ENCODE measurements at places on chromosomes 13 and 19.

DNA sequence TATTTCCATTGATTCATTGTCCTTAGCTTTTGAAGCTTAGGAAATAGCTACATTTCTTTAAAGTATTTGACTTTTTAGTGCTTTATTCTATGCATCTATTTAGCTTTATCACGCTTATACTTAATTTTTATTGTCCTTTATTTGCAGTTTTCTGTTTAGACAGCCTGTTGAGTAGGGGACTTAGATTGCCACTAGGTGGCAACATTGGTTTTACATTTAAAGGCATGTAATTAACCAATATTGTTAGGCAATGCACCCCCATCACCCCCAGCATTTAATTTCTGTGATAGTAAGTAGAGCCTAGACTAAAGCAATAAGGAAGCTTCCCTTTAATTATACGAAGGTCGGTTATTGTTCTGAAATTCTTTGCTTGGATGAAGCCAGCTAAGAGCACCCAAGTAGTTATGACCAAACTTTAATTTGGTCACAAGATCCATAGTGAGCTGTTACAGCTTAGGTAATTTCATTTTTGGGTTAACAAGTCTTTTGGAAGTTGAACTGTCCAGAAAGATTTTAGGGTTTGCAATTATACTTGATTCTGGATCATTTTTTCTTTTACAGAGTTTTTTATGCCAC lies 36.5 kb downstream of the B3GLCT start:
- peak; percentile 60 for DNase-seq

DNA sequence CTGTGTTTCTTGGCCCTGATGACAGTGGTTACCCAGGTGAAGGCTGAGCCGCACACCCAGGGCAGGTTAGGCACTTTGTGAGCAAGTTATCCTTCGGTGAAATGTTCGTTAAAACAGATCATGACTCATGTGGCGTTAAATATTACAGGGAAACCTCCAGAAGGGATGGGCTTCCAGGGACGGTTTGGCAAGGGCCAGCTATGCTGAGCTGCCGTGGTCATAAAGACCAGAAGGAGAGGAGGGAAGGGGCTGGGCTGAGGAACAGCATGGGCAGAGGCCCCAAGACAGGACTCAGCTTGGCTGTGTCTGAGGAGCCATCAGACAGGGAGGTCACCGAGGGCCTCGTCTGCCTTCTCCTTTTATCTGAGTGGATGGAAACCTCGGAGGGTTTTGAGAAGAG lies 47.5 kb downstream of the ATP11A start:
- no peak for DNase-seq

DNA sequence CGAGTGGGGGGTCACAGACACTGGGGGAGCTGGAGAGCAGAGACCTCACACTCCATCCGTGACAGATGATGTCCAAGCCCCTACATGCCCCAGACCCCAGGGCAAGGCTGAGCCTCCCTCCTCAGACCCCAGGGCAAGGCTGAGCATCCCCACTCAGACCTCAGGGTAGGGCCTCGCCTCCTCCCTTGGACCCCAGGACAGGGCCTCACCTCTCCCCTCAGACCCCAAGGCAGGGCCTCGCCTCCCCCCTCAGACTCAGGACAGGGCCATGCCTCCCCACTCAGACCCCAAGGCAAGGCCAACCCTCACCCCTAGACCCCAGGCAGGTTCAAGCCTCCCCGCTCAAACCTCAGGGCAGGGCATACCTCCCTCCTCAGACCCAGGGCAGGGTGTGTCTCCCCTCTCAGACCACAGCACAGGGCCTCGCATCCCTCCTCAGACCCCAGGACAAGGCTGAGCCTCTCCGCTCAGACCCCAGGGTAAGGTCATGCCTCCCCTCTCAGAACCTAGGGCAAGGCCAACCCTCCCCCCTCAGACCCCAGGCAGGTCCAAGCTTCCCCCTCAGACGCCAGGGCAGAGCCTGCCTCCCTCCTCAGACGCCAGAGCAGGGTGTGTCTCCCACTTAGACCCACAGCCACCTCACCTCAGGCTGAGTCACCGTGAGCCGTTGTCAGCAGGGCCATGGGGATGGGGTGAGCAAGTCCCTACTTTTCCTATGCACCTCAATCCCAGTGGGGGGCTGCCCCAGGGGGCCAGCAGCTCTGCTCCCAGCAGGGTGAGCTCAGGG lies 1.7 kb upstream of the S1PR4 start:
- DNase-seq, result no peak

- DNase-seq, result no peak
These were observed 58.4 kb downstream of the GPC5 start for GRCh38 chr13:91456837-91457236.

GRCh38 chr13:75839406-75839805 lies 203.3 kb downstream of the LMO7 start:
- DNase-seq, result peak; percentile 6

DNA sequence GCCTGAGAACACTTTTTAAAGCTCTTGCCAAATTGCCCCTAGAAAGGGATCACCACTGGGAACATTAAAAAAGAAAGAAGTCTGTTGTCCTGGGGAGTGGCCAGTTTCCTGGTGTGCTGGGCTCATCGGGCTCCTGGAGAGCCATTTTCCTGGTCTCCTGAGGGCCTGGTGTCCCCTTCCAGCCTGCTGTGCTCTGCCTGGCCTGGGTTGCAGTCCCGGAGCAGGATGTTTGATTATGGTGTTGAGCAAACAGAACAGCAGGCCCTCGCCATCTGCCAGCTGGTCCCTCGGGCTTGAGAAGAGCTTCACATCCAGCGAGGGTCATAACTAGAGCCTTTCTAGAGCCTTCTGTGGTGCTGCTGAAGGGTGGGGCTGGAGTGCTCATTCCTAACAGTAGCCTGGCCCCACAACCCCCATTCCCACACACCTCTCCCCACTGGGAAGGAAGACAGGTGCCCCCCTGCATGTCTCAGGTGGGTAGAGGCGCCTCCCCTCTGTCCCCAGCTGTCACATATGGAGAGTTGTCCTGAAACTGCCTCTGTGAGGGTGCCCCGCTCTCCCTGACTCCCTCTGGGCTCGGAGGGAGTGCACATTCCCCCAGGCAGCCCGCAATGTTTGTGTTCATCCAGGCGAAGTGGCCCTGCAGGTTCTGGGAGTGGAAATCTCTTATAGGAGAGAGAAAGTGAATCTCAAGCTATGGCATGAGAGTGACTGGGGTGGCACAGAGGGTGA lies 151.1 kb downstream of the SIPA1L3 start:
- no peak for DNase-seq

DNA sequence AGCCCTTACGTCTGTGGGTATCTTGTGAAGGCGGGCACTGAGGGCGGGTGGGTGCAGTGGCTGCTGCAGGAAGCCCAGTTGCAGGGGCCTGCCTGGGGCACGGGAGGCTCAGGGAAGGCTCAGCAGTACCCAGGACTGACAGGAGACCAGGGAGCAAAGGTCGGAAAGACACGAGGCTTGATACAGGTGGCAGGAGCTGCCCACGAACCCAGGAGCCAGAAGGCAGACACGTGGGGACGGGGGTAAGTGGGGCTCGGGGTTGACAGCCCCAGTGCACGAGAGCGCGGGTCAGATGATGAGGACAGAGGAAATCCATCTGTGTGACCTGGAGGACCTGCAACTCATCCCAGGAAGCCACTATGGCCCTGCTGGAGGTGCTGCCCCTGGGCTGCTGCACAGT lies 25.3 kb downstream of the ELAVL1 start:
- DNase-seq, result no peak

GRCh38 chr19:3098515-3099346 lies 4.6 kb downstream of the GNA11 start:
- DNase-seq, result peak; percentile 56

GRCh38 chr19:51809787-51810186 lies 14.8 kb downstream of the FPR3 start:
- DNase-seq, result no peak

GRCh38 chr19:799076-799881 lies 2.0 kb downstream of the PTBP1 start:
- DNase-seq, result no peak

- DNase-seq, result no peak
These were observed 77.8 kb downstream of the TSHZ3 start for GRCh38 chr19:31271306-31271911.

DNA sequence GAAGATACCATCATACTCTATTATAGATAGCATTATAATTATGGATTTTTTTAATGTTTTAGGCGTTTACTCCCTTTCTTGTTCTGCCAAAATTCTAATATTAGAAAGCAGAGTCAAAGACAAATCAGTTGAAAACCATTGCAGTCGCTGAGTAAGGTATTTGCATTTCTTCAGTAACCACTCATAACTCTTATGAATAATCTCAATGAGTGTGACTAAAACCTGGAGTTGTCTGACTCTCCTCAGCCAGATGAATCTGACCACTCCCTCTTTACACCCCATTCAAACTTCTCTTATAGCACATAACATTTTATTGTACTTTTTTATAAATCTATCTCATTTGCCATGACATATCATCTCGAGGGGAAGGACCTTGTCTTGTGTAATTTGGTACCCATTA lies 1006.5 kb downstream of the DIAPH3 start:
- DNase-seq, result no peak

GRCh38 chr19:37987356-37988332 lies 80.6 kb downstream of the SIPA1L3 start:
- DNase-seq, result no peak

DNA sequence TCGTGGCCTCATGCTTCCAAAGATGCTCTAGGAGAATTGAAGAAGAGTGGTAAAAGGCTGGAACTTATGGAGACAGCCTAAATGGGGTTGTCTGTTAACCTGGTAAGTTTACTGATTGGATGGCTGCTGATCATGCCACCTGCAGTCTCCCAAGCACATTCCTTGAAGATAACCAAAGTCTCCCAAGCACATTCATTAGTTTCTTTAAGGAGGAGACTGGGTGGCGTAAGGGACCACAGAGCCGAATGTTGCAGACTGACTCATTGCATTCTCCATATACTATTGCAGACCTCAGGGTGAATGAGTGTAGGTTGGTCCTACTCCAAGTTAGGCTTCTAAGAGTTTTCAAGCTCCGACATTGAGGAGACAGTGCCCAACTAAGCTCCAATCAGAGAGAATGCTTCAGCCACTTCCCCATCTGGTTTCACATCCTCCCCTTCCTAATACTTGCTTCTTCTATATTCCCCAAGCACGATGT lies at the start of gene IGFL3:
TSS of gene IGFL3 (minus strand) at position 51 of the 478 bp plus-strand sequence. CDS start at position 12, 39 bp downstream.
- no peak for DNase-seq

DNA sequence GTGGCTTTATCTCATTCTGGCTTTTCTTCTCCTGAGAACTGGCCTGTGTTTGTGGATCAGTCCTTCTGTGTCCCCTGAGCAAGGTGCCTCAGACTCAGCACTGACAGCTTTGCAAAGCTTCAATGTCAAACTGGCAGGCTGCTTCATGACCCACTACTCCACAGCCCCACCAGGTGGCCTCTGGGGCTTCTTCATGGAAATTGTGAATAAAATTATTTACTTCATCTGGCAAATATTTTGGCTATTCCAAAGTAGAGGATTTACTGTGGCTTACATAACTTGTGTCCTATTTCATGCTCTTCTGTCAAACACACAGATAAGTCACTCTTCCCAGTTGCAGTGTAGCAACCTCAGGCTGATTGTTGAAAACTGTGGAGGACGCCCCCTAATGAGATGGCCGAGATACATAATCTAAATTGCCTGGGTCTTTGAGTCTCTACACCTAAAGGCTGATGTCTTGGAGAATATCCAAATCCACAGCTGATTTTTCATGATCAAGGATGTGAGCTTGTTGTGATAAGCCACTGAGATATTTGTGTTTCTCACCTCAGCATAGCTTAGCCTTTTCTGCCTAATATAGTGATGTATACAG lies 721.9 kb upstream of the SLC10A2 start:
- DNase-seq, result no peak

Data from fibroblast of gingiva (primary cell).